ENCODE measurements at places on chromosomes 5 and 9. TPM values are rescaled to one million over a fixed set of nuclear protein-coding genes. Genes with fewer than 3 reads are reported as not detected.

Gene C5orf22
- 29.7 TPM for polyA plus RNA-seq

Gene ISCA1
- polyA plus RNA-seq: 79.9 TPM

Gene IPO11
- 22.9 TPM for polyA plus RNA-seq

Gene PCDH1
- polyA plus RNA-seq: 8.8 TPM

Gene LCN9
- polyA plus RNA-seq: not detected

Gene PCA3
- 0.07 TPM for polyA plus RNA-seq

Gene CAMK4
- polyA plus RNA-seq: 0.09 TPM

Gene ESM1
- 0.13 TPM for polyA plus RNA-seq

Gene PCSK5
- 2.3 TPM for polyA plus RNA-seq

Gene PALM2AKAP2
- polyA plus RNA-seq: 1.6 TPM

Gene CCL27
- 0.21 TPM for polyA plus RNA-seq

Gene C8G
- polyA plus RNA-seq: 6.0 TPM

Gene PRR7
- 3.8 TPM for polyA plus RNA-seq

Gene TMOD1
- 286 TPM for polyA plus RNA-seq

Gene WNK2
- 22.5 TPM for polyA plus RNA-seq

Gene MTX3
- polyA plus RNA-seq: 4.8 TPM

Gene TAF11L7
- not detected for polyA plus RNA-seq

Gene NR5A1
- polyA plus RNA-seq: 0.01 TPM

Gene CORO2A
- 0.09 TPM for polyA plus RNA-seq

Gene NXNL2
- not detected for polyA plus RNA-seq

Gene GABRA1
- 0.05 TPM for polyA plus RNA-seq

Gene ZBTB43
- 48.2 TPM for polyA plus RNA-seq

Gene PELO
- 26.7 TPM for polyA plus RNA-seq

Gene GAPT
- polyA plus RNA-seq: 0.03 TPM

Gene SMIM33
- polyA plus RNA-seq: not detected

Gene MSMP
- polyA plus RNA-seq: not detected

Gene OBP2B
- polyA plus RNA-seq: not detected

Gene SGCD
- 13.2 TPM for polyA plus RNA-seq

Gene BTNL9
- polyA plus RNA-seq: 14.4 TPM

Gene DOLPP1
- 2.3 TPM for polyA plus RNA-seq

Gene SEC61B
- polyA plus RNA-seq: 69.5 TPM

Gene SLC6A18
- polyA plus RNA-seq: not detected

Gene GPX8
- 2.4 TPM for polyA plus RNA-seq

Gene PCDHGB2
- polyA plus RNA-seq: 0.67 TPM

Gene SAPCD2
- not detected for polyA plus RNA-seq

Gene IL5
- polyA plus RNA-seq: not detected

Gene ARL14EPL
- polyA plus RNA-seq: 0.03 TPM
